GM23248 (cell line): ENCODE measurements at places on chromosomes 13 and 19. TPM values are rescaled to one million over a fixed set of nuclear protein-coding genes. Genes with fewer than 3 reads are reported as not detected.

Gene SMIM24
- not detected in 2 replicates for total RNA-seq

Gene PNMA8C
- total RNA-seq: not detected in 2 replicates

Gene HDGFL2
- 50.7 and 57.4 TPM in 2 replicates for total RNA-seq

Gene KPTN
- 3.1 and 18.3 TPM in 2 replicates for total RNA-seq

Gene CBLC
- not detected in 2 replicates for total RNA-seq

Gene PLK5
- total RNA-seq: not detected in 2 replicates

Gene KLHL1
- not detected in 2 replicates for total RNA-seq

Gene ZFR2
- not detected in 2 replicates for total RNA-seq

Gene YJEFN3
- 0.25 TPM in 1 of 2 replicates, not detected in the other for total RNA-seq

Gene PTBP1
- 175 and 194 TPM in 2 replicates for total RNA-seq

Gene ONECUT3
- total RNA-seq: not detected in 2 replicates

Gene DHDH
- not detected in 2 replicates for total RNA-seq

Gene TTC9B
- total RNA-seq: not detected in 2 replicates

Gene NLRP5
- total RNA-seq: not detected in 2 replicates

DNA sequence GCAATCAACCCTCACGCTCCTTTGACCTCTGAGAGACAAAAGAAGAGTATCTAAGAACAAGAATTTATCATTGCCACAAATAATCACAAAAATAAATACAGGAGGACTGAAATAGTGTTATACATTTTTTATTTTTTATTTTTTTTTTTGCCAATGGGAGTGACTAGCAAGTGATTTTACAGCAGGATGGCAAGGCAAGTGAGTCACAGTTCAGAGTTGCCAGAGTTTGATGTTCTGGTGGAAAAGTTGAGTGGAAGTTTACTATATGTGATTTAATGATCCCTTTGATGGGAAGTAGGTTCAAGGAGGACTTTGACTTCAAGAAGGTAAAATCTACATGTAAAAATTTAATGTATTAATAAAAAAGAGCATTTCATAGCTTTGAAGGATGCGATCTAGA lies 2691.4 kb downstream of the PCDH9 start:
- DNase-seq: peak; percentile 55

- DNase-seq: no peak
Observed at GRCh38 chr13:32414580-32414979, 13.3 kb downstream of the N4BP2L1 start.

DNA sequence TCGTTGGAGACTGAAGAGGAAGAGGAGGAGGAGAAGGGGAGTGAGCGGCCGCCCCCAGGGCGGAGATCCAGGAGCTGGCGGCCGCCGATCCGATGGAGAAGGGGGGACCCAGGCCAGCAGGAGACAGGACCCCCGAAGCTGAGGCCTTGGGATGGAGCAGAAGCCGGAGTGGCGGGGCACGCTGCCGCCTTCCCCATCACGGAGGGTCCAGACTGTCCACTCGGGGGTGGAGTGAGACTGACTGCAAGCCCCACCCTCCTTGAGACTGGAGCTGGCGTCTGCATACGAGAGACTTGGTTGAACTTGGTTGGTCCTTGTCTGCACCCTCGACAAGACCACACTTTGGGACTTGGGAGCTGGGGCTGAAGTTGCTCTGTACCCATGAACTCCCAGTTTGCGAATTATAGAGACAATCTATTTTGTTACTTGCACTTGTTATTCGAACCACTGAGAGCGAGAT lies 1.8 kb downstream of the GADD45B start:
- DNase-seq: peak; percentile 64

- no peak for DNase-seq
Observed at GRCh38 chr13:60435762-60436374, 38.8 kb downstream of the TDRD3 start.

DNA sequence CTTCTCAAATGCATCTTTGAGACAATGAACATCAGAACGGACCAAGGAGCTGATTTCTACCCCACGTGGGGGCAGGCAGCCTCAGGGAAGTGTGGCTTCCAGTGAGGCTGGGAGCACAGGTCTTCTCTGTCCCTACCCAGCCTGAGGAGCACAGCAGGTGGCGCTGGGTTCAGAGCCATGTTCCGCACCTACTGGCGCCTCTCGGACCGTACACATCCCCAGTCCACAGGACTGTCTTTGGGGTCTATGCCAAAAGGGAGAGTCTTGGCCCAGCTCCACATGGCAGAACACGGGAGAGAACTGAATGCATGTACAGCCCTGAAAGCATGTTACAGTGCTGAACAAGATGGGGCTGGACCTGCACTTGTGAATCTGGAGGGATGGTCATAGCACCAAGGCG lies 22.6 kb downstream of the SUGP1 start:
- DNase-seq: no peak

GRCh38 chr13:80374901-80375300 lies 34.0 kb upstream of the SPRY2 start:
- no peak for DNase-seq

DNA sequence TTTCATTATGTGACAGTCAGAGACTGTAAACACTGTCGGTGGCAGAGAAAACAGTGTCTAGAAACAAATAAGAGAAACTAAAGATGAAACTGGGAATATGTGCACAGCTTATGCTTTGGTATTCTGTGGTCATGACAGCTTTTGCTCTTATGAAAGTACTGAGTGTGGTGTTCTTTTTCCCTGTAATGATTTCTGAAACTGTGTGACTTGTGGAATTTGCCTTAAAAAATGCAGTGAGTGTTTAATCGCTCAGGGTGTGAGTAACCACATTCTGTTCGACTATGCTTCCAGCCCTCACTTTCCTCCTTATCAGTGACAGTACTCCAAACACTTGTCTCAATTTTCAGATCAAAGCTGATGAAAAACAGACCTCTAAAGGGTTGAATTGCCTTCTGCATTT lies 66.9 kb upstream of the DIAPH3 start:
- peak; percentile 20 for DNase-seq

DNA sequence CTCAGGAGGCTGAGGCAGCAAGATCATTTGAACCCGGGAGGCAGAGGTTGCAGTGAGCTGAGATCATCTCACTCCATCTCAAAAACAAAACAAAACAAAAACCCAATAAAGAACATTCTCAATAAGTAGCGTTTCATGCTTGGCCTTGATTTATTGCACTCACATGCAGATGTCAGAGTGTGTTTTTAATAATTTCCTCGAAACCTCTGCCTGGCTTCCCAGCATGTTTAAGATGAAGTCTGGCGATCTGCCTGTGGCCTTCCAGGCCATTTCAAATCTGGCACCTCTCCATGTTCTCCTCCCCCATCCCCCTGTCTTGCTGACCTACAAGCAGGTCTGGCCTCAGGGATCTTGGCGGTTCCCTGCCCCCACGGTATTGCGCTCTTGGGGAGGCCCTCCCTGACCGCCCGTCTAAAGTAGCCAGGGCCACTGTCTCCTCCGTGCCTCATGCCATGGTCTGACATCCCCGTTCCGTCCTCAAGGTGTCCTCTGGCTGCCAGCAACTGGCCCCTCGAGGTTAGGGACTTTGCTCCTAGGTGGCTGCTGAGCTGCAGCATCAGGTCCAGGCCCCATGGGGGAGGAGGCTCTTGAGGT lies 1.6 kb downstream of the WDR88 start:
- DNase-seq: no peak

- DNase-seq: no peak
Observed at GRCh38 chr13:22700246-22700887, 480.4 kb upstream of the SGCG start.

DNA sequence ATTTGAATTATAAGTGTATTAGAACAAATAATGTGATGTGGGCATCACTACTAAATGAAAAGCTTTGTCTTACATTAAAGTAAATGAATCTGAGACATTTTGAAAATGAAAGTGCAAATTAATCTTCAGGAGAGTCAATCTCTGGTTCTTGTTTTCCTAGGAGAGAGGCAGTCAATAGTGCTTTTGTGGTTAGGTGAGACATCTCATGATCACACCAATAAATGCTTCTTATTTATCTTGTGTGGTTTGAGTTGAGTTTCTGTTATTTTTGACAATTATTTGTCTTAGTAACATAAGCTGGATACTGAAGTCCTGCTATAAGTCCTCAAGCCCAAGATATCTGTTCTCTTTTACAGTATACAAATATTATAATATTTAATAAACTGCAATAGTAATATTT lies 1378.0 kb upstream of the PCDH9 start:
- DNase-seq: no peak

GRCh38 chr13:21048901-21049698 lies 12.3 kb downstream of the LATS2 start:
- DNase-seq: no peak

DNA sequence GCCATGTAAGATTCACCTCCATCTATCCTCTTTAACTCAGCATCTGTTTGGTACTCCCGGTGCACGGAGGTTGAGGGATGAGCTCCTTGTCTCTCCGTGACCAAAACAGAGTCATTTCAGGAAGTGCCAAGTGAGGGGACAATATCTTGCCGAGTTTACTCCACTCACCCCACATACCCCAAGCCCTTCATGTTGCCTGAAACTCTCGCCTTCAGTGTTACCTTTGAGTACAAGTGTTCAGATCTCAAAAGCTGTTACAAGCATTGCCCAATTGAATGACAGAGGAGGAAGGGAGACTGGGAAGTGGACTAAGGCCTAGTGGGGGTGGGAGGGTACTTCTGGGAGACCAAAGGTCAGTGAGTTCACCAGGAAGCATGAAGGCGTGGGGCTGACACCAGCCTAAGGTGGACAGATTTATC lies 6.0 kb upstream of the SIGLEC12 start:
- no peak for DNase-seq

- no peak for DNase-seq
Observed at GRCh38 chr13:20313896-20314295, 81.8 kb upstream of the GJB6 start.

- DNase-seq: no peak
Observed at GRCh38 chr19:18441804-18442788, 4.2 kb upstream of the ISYNA1 start.

- no peak for DNase-seq
Observed at GRCh38 chr19:7415163-7415856, 66.6 kb downstream of the ARHGEF18 start.

- no peak for DNase-seq
Observed at GRCh38 chr19:45245826-45246225, 619 bp upstream of the EXOC3L2 start.
